ENCODE measurements at places on chromosomes 7 and 10.
A peak's percentile ranks its signal among the peaks of the same experiment; 100 is the strongest.

DNA sequence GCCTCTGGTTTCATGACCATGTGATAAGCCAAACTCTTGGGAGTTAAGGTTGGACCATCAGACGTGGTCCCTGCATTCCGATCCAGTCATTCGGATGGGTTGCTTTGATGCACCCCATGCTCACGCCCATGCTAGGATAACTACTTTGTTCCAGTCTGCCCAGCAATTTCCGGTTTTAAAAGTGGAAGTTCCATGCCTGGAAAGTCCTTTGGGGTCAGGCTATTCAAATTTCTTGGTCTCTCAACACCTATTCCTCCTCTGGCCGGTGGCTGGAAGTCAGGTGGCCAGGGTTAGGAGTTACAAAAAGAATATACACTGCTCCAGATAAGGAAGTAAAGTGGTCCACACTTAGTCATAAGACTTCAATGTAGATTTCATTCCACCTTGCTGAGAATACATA lies 37.7 kb upstream of the HABP2 start:
- DNase-seq: no peak

GRCh38 chr10:11882646-11883375 lies 59.7 kb downstream of the PROSER2 start:
- DNase-seq: peak; percentile 5

- DNase-seq: no peak
Observed at GRCh38 chr7:91843831-91844230, 36.7 kb downstream of the MTERF1 start.

- no peak for DNase-seq
Observed at GRCh38 chr10:4707221-4707620, 118.8 kb upstream of the AKR1E2 start.

GRCh38 chr7:110209884-110210283 lies 881.0 kb upstream of the LRRN3 start:
- DNase-seq: no peak

GRCh38 chr7:90621747-90622140 lies 25.6 kb downstream of the CDK14 start:
- DNase-seq: no peak

DNA sequence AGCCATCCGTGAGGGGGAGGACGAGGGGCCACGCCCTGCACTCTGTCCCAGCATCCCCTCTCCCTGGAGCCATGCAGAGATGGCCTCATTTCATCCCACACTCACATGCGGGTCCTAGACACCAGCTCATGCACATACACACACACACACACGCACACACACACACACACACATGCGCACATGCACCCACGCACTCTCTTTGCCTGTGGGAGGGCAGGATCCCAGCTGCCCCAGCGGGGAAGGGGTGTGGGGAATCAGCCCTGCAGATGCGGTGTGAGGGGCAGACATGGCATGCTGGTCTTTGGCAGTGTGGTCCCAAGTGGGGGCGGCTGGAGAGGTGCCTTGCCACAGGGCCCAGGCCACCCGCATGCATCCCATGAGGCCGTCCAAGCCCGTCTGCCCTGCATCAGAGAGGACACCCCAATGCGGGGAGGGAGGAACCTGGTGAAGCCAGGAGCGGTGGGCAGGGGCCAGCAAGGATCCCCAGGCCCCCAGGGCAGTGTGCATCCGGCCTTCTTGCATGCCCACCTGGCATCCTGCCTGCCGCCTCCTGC lies 68.1 kb downstream of the LHPP start:
- DNase-seq: no peak

DNA sequence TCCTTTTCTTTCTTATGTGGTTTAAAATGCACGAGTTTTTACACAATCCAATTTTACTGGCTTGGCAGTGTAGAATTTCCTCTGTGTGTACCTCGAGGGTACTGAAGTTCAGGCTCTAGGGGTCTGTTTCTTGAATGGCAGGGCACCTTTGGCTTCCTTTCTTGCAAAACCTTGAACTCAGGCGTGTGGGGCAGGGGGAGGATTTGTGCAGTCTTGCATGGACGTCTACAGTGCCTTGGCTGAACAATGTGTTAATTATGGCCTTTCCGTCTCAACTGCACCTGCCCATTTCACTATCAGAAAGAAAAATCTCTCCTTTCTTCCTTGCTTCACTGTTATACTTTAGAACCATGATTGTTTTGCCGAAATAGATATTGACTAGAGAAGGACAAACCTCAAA lies 570.9 kb downstream of the INHBA start:
- no peak for DNase-seq

DNA sequence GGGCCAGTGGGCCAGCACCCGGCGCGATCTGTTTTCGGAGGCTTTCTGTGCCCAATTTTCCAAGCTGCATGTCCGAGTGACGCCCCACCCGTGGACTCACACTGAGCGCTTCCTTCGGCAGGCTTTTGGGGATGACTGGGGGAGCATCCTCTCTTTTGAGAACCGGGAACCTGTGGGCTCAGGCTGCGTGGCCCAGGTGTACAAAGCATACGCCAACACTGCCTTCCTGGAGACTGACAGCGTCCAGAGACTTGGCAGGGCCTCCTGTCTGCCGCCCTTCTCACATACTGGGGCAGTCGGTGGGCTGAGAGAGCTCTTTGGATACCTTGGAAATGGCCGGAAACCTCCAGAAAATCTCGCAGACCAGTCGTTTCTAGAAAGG lies 1.0 kb downstream of the ADCK2 start:
- DNase-seq: no peak

GRCh38 chr10:129193148-129193547 lies 273.9 kb upstream of the MGMT start:
- no peak for DNase-seq

DNA sequence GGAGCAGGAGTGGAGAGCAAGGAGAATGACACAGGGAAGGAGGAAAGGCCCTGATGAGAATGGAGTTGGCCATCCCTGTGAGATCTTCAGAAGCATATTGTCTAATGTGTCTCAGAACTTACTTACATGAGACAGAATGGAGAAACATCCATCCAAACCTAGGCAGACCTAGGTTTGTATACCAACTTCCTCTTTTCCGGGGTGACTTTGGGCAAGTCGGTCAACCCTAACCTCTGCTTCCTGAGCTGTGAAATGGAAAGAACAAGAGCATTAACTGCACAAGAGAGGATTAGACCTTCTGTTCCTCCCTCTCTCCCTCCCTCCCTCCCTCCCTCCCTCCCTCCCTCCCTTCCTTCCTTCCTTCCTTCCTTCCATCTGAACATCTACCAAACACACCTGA lies 4.5 kb downstream of the GHRHR start:
- DNase-seq: no peak

DNA sequence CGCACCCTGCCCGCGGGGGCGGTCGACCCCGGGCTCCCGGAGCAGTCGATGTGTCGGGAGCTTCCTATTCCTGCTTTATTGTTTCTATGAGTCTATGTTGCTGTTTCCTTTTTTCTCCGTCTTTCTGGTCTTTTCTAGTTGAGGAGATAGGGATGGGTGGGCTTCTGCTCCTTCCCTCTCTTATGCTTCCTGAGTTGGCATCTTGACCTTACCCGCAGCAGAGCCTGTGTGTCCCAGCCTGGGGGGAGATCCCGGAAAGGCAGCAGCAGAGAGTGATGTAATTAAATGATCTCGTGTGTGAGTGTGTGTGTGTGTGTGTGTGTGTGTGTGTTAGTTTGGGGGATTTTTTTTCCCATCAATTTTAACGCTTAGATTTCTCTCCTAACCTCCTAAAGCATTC lies 486 bp upstream of the SORCS1 start:
- no peak for DNase-seq

- DNase-seq: peak; percentile 57
Observed at GRCh38 chr7:6446838-6447580, 745 bp downstream of the DAGLB start.

Data from NCI-H2227 treated with DMSO at 0.1 percent for 48 hours (cell line).